M059J (cell line): ENCODE measurements at places on chromosomes 16 and 17.

DNA sequence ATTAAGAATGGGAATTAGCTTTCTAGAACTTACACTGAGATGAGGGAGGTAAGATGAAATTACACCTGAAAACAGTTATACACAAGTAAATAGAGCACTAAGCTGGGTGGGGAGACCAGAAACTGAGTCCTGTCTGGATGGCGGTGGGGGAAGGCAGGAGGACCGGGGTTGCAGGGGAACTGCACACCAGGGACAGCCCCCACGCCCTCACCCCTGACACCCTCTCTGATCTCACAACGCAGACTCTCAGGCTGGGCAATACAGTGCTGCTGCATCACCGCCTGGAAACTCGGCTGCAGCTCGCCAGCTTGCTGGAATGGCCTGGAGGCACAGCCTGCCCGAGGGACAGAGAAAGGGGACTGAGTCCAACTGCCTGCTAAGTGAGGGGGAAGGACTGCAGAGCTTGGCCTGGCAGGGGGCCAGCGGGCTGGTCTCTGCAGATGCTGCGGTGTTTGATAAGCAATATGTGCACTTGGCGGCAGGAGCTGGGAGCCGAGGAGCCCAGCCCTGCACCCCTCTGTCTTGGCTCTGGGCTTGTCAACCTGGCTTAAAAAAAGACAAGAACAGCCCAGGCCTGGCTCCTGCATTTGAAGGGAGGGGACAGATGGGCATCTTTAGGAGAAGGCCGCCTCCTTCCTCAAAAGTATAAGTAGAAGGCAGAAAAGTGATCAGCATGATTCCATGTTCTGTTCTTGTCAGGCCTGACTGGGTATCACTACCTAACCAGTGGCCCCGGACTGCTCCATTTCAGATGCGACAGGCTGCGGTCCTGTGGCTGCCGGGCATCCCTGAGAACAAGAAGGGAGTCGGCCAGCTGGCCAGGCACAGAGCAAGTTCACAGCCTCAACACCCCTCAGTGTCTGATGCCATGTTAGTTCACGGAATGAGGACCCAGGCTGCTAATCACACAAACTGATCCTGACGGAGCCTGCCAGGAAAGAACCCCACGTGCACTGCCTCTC, 30.2 kb downstream of the SPHK1 start:
- peak; percentile 18 for DNase-seq

GRCh38 chr17:39404542-39405378, 3.3 kb upstream of the FBXL20 start:
- peak; percentile 83 for DNase-seq

GRCh38 chr17:5500589-5501391, 14.4 kb downstream of the MIS12 start:
- peak; percentile 83 for DNase-seq

- no peak for DNase-seq
These were observed 31.3 kb upstream of the KRT17 start for GRCh38 chr17:41655611-41656111.

DNA sequence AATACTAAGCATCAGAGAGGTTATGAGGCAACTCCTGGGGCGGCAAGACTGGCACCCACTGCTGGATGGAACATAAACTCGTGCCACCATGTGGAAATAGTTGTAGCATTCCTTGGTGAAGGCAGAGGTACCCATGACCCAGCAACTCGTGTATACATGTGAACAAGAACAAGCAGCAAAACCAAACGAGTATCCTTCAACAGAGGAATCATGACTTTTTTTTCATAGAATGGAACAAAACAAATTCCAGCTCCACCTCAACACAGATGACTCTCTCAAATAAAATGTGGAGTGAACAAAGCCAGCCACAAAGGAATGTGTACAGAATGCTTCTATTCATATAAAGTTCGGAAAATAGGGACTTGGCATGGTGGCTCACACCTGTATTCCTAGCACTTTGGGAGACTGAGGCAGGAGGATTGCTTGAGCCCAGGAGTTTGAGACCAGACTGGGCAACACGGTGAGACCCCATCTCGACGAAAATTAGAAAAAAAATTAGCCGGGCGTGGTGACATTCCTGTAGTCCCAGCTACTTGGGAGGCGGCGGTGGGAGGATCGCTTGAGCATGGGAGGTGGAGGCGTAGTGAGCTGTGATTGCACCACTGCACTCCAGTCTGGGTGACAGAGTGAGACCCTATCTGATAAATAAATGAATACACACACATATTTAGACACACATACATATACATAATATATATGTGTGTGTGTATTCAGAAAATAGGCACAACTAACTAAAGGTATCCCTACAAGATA, 35.3 kb downstream of the B9D1 start:
- DNase-seq, result peak; percentile 91
